ENCODE measurements at places on chromosomes 2 and 18. TPM values are rescaled to one million over a fixed set of nuclear protein-coding genes. Genes with fewer than 3 reads are reported as not detected.
A peak's percentile ranks its signal among the peaks of the same experiment; 100 is the strongest.

- no peak for DNase-seq
Observed at GRCh38 chr2:191791953-191792560, 54.8 kb downstream of the CAVIN2 start.

DNA sequence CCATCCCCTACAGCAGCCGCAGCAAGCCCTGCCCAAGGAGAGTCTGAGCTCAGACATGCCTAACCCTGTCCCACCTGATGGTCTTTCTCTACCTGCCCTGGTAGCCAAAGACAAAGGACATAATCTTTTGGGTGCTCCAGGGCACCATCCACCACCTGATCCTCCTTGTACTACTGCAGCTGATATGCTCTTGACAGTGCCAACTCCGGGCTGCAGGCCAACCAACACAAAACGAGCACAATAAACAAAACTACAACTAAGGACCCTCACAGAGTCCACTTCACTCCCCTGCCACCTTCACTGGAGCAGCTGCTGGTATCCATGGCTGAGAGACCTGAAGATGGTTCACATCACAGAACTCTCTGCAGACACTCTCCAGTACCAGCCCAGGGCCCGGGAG, 106.3 kb downstream of the GRB14 start:
- no peak for DNase-seq

GRCh38 chr2:204260162-204260877, 285.0 kb upstream of the PARD3B start:
- DNase-seq, result peak; percentile 72

DNA sequence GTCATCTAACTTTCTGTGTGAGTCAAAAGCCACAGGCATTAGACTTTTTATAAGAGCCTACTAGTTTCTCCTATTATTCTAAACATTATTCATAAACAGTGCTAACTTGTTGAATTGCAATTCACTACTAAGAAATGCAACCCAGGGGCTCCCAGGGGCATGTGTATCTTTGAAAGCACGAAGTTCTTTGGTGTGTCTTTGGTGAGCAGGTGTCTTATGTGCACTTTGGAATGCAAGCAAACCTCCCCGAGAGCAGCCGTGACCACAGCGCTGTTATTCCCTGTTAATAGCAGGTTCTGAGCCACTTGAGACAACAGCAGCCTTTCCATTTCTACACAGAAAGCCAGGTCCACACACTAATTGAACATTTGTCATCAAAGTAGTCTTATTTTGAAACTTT, 123.5 kb downstream of the PRKRA start:
- DNase-seq, result no peak

CABYR gene
- 0.84 TPM for total RNA-seq

CNDP1 gene
- total RNA-seq, result not detected

DNA sequence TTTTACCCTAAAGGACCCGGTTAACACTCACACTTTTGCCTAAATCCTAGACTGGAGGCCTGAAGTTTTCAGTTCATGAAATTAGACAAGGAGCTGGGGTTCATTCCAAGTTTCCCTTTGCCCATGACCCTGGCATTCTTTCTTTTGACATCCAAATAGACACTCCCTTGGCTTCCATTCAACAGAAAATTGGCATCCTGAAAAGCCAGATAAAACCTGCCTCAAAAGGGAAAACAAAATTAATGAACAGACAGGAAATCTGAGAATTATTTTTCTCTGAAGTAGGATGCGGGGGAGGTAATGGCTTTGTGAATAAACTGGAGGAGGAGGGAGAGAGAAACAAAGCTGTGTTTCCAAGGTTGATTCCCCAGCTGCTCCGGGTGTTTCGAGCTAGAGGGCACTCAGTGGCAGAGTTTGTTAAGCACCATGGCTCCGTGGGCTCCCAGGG, 41.0 kb downstream of the SPP2 start:
- DNase-seq, result no peak

DNA sequence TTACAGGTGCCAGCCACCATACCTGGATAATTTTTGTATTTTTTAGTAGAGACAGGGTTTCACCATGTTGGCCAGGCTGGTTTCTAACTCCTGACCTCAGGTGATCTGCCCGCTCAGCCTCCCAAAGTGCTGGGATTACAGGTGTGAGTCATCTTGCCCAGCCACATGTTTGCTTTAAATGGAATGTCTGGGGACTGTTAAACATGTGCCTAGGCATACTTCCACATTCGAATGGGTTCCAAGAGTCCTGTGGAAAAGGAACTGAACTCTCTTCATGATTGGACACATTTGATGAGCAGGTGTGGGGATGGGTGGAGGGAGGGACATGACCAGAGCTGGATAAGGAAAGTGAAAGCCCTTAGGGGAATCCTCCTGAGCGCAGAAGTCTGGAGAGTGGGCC, 58.4 kb upstream of the GREB1L start:
- no peak for DNase-seq

DNA sequence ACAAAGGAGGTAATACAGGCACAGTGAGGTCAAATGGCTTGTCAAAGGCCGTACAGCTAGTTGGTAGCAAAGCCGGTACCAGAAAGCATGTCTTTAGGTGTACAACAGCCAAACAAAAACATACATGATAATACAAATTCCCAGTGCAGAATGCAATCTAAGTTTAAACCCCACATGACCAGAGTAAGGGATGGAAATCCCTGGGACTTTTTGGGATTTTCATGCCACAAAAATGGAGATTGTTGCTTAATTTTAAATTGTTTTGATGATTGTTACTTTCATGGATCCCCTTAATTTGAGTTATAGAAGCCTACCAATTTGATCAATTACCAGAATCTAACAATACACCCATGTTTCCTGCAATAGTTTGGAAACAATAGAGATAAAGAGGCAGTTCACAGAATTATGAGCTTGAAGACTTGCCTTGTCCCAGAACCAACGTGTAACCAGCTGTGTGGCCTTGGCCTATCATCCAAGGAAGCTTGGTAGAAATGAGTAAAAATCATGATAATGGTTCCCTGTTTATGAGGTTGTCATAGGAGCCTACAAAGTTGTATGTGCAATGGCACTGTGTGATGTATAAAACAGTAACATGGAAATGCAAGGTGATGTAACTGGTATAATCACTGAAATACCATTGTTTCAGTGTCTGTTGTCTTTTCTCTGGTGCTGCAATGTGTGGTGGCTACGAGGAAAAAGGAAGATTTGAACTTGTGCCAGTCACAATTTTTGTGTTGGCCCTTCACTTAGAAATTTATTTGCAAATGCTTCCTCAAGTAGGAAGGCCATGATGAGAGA, 85.3 kb downstream of the ZEB2 start:
- DNase-seq, result no peak

- no peak for DNase-seq
Observed at GRCh38 chr18:22840606-22841144, 92.5 kb upstream of the RBBP8 start.

DNA sequence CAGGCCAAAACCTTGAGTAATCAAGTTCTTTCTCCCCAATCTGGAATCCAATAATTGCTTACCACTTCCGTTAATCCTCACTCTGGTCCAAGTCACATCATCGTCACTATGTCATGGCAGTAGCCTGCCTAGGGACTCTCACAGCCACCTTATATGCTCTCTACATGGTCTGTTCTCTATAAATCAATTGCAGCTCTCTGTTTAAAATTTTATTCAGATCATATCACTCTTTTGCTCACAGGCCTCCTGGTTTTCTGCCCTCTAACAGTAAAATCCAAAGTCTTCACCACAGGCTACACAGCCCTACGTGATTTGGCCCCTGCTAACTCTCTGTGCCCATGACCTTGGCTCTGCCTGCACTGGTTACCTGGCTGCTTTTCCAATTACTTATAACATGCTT, 188.7 kb downstream of the STK39 start:
- no peak for DNase-seq

SGPP2 gene
- total RNA-seq, result not detected

DNA sequence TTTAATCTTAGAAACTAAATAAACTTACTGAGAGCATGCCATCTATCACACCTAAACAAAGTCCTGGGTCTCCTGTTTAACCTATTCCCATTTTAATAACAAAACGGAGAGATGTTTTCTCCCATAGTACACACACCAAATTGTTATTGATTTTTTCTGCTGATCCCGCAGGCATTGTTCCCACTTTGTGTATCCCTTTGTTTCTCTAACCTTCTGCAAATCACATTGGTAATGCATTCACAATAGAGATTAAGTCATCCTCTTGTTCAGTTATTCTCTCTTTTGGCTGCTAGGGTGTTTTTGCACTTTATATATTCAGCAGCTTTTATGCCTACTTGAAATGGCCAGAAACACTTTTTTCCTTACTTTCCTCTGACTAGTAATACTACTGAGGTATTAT, 1071.9 kb upstream of the CDH2 start:
- DNase-seq, result no peak

DNA sequence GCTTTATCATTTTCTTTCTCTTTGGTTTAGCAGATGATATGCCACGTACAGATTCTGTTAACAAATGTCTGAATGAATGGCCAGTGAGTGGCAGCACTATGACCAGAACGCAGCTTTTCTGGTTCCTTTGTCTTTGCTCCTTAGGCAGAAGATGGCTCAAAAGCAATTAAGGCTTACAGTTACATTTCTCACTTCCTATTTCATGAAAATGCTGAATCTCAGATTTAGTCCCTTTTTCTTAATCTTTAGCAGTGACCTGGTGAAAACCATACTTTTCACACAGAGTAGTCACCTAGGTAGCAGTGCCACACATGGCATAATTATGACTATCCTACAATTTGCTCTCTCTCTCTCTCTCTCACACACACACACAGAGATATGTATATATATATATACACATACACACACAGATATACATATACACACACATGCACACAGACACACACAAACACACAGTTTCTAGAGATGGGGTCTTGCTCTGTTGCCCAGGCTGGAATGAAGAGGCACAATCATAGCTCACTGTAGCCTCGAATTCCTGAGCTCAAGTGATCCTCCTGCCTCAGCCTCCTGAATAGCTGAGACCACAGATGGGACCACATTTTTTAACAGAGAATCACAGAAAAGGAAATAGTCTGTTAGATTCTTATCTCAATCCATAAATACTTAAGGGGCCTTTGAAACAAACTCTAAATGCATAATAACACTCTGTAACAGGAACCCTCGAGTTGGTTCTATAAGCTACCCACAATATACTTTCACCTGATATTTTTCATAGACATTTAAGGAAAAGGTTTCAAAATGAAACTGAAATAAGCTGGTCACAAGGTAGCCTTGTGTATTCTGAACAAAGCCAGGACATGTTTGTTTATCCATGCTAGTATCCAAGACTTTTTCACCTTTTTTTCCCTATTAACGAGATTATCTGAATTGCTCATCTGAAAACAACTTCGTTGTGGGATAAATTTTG, 11.6 kb downstream of the PDE6D start:
- no peak for DNase-seq

GRCh38 chr2:86038291-86039081, 67.2 kb downstream of the POLR1A start:
- no peak for DNase-seq

CPLX4 gene
- total RNA-seq, result not detected

- no peak for DNase-seq
Observed at GRCh38 chr2:60119778-60120177, 433.7 kb downstream of the BCL11A start.

GATA6 gene
- total RNA-seq, result 8.3 TPM

TDRD15 gene
- not detected for total RNA-seq

ANKRD12 gene
- 57.1 TPM for total RNA-seq

MDH1 gene
- total RNA-seq, result 115 TPM

DNA sequence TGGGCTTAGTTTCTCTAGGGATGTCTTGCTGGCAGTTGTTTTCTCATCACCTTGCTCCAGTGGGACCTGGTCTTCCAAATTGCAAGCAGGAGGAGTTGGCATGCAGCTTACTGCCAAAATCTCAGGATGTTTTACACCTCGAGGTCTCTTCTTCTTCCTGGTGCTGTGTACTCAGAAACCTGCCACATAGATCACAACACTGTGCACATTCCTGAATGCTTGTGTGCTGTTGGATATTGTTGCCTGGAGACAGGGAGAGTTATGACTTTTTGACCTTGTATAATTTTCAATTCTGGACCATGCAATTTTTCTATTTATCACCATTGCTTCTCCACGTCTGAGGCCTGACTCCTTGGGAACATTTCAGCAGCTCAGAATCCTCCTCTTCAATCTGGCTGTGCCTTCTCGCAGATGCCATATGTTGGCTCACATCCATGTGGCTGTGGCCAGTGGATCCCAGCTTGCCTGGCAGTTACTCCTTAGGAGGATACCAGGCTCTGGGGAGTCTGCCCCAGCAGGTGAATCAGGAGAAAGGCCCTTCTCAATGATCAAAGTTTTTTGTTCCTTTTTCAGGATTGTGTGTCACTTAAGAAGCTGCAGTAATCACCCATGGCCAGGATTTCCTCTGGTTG, 489.3 kb downstream of the TSN start:
- DNase-seq, result no peak

- no peak for DNase-seq
Observed at GRCh38 chr2:71816815-71817214, 330.8 kb downstream of the CYP26B1 start.

DNA sequence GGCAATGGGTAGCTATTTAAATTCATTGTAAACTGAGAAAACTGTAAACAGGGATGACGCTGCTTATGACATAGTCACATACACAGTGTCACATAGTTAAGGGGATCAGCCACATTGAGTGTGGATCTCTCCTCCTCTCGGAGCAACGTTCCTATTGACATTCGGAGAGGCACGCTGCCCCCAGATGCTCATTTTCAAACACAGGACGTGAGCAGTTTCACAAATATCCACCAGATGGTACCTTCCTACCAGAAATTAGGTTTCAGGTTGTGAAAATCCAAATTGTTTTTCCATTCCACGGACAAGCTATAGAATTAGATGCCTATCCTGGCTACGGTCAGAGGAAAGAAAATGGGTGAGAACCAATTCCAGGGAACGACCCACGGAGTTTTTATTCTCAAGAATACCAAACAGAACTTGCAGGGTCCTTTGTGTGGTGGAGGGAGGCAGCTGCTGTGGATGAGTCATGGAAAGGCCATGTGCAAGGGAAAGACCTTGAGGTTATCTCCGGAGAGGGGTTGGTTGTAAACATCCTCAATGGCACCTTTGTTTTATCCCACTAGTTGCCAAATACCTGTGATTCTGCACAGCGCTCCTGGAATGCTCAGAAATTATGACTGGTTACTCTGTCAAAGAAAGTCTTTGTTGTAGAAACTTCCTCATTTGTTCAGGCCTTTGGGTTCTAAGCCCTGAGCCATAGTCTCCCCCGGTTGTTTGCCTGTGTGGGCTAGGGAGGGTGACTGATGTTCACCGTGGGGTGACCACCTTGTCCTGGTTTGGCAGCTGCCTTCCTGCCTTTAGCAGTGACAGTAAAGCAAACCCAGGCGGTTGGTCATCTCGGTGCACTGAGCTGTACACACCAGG, 88.0 kb downstream of the ACTR3 start:
- peak; percentile 45 for DNase-seq

All from tibial nerve (tissue), 4 donors.